Eye (tissue), 1 donor: ENCODE measurements at places on chromosomes 2 and 18.

DNA sequence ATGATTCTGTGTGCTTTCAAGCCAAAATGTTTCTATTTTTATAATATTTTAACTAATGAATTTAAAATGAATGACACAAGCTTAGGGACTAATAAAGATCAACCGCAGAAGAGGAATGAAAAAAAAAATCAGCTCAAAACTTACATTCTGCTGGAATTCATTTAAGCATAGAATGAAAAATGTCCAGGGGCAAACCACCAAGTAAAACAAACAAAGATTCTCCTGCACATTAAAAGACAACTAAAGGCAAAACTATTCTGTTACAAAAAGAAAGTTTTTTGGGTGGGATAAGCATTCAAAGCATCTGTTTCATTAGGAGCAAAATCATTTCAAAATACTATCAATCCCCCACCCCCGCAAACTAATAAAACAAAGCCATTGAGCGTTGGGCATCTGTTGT is 99.3 kb upstream of the SOX11 start:
- peak; percentile 36 for DNase-seq

DNA sequence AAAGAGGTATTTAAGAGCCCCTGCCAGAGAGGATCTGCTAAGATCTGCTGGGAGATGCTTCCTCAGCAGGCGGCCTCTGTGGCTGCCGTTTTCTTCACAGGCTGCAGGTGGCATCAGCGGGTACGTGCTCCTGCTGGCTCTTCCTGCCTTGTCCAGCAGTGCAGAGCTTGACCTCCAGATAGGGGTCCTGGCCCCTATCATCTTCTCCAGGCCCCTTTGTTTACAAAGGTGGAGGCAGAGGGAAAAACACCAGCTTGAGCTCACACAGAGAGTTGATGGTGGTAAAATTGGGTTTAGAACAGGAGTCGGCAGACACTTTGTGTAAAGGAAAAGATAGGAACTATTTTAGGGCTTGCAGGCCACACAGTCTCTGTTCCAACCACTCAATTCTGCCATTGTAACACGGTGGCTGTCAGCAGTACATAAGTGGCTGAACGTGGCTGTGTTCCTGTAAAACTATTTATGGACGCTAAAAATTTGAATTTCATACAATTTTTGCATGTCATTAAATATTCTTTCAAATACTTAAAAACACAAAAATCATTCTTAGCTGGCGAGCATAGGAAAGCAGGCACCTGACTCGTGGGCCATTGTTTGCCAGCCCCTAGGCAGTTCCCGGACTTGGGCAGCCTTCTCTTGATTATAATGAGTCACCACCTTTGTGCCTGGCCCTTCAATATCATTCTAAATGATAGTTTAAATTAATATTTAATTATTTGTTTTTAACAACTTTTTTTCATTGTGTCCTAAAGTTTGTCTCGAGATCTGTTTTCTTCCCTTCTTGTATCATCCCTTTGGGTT is 98.2 kb upstream of the B3GNT7 start:
- peak; percentile 70 for DNase-seq

GRCh38 chr2:120348134-120348736 is 2.3 kb downstream of the INHBB start:
- DNase-seq, result peak; percentile 26

DNA sequence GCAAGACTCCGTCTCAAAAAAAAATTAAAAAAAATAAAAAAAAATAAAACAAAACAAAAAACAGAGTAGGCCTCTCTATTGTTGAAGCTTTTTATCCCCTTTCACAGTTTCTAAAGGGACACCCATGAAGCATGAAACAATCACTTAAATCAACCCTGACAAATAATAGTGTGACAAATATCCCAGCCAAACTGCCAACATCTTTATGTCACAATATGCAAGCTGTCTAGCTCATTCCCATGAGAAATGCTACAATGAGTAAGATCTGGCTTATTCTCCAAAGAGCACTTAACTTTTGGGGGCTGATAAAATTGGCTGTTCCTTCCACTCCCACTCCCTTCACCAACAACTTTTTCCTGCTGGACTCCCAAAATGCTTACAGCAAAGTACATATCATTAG is 21.7 kb upstream of the ABCA12 start:
- DNase-seq, result peak; percentile 53

- DNase-seq, result no peak
These were observed 62.1 kb upstream of the NOSTRIN start for GRCh38 chr2:168740360-168740759.

DNA sequence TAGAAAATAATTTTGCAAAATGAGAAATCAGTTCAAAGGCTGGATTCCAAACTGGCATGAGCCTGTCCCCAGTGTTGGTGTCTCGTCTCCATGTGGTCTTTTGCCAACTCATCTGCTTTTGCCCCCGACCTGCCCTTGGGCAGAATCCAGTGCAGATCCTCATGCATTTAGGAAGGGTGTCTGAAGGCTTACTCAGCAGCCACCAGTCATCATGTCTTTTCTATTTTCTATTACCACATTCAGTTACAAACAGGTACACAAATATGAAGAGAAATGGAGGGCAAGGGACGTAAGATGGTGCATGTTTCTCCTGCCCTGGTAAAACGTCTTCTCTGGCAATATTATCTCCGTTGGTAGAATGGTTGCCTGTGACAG is 43.5 kb downstream of the E2F6 start:
- no peak for DNase-seq

DNA sequence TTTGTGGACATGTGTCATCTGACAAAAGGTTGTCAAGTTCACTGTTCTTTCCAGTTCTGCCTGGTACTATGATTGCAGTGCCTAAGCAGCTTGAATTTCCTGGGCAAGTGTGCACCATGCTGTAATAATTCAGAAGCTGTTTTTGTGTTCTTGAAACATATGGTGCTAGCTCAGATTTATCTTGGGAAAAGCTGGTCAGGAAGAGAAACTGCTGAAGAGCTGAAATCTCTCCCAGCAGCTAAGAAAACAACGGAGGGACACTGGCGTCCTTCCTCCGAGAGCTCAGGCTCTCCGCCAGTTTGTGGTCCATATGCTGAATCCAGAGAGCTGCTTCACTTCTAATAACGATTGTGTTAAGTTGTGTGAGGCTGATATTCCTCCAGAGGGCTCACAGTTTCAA is 642.0 kb downstream of the DPP10 start:
- DNase-seq, result no peak

DNA sequence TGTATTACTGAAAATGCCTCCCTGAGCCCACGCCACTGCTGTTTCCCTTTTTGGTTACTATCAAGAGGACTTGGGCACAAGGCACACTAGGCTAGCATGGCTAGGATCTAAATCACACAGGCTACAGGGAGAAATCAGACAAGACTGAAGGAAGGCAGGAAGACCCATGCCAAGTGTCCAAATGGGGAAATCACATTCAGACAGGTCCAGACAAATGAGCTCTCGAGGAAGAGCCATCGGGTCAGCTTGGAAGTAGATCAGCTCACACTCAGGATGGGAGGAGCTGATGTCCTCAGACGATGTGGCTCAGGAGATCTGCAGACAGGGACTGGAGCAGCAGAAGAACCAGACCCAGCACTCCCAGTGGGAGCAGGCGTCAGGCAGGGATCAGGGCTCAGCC is 113.2 kb downstream of the COL6A3 start:
- DNase-seq, result no peak

DNA sequence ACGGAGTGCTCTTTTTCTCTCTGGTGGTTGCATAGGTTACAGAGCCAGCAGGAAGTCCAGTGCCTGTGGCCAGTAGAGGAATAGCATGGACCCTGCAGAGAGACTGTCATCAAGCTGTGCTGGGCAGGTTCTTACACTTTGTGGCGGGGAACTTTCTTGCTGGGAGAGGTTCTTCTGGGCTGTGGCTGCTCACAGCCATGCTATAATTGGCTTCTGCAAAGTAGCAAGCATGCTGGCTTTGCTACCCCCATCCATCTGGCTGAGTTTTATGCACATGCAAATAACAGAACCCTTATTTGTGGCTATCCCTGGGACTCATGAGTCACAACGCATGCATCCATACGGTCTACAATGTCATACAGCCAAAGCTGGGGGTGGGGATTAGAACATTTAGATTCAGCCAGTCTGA is 68.9 kb downstream of the PLCL1 start:
- no peak for DNase-seq

DNA sequence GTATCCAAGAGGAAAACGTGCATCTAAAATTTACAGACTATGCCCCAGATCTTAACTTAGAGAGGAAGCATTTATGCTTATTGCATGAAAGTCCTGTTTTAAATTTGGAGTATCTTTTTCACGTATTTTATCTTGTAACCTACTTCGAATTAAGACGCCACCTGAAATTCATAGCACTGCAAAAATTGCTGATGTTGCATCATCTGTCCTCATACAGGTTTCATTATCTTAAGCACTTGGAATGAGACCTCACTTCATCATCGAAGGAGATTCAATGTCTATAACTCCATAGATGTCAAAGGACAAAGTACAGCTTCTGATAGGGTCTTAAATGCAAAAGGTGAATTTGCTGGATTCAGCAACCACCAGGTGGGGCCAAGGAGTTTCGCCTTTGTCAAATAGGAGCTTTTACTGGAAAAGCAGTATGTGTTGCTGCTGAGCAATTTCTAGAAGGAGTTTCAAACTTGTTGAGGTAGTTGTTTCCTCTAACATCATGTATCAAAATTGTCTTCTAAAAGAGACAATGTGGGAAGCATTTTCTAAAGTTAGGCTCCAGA is 106.4 kb upstream of the CCDC85A start:
- DNase-seq, result peak; percentile 47

DNA sequence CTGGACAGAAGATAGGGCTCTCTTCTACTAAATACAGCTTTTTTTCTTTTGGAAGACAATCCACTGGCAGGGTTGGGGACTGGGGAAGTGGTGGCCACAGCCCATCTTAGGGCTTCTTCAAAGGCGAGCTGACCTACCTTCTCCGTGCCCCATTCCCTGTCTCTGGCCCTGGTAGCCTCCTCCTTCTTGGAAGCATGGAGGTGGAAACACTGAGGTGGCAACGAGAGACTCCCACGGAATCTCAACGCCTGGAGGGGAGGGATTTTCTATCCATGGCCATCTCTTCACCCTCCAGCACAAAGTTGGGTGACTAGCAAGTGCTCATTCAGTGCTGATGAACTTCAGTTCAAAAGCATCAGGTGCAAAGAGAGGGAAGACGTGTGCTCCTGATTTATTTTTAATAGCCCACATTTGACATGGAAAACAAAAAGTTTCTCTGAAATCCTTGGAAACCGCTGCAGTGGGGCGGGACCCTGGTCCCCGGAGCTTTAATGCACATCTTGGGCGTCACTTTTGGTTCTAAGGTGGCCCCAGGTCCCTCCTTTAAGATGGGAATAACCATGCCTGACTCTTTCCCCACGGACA is 633 bp upstream of the ARMC9 start:
- no peak for DNase-seq

DNA sequence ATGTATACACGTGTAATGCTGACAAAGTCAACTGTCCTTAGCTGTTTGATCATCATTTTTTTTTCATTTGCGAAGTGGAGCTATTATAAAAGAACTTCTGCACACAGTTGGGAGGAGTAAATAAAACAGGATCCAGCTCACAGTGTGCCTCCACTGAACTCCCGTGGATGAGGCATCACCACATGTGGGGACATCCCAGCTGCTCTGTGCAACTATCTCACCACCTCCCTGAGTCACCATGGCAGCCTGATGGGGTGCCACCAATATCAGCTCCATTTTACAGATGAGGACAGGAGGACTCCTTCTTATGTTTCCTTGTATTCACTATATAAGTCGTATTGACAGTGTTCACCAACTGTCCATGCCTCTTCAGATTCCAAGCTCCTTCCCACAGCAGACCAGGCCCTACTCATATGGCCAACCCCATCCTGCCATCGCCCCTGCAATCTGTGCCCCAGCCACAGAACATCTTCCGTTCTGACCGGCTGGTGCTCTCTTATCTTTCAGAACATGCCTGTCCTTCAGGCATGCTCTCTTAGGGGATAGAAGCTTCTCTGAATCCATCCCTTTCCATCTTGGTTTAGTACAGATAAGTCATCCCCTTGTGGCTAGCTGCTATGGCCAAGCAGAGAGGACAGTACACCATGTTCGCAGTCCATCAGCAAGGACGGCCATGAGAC is 288.1 kb downstream of the RNF144A start:
- DNase-seq, result no peak

DNA sequence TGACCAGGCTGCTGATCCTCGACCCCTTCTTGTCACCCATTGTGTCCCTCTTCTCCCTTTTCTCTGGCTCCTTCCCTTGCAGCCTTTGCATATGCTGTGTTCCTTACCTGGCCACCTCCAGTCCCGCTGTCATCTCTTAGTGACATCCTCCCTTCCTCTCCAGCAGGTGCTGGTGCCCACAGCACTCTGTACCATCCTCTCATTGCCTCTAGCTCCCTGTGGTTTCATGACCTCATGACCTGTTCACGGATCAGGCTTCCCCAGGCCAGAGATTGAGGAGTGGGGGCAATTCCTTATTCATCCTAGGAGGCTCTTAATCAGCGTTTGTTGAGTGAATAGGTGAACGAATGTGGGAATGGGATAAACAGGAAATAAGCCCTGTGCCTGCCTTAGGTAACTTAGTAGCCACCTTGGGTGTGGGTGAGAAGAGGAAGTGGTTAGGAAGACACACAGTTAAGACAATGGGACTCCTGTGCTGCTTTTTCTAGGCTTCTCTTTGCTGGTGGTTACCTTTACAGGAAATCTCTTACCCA is 35.5 kb downstream of the ITGA6 start:
- no peak for DNase-seq

DNA sequence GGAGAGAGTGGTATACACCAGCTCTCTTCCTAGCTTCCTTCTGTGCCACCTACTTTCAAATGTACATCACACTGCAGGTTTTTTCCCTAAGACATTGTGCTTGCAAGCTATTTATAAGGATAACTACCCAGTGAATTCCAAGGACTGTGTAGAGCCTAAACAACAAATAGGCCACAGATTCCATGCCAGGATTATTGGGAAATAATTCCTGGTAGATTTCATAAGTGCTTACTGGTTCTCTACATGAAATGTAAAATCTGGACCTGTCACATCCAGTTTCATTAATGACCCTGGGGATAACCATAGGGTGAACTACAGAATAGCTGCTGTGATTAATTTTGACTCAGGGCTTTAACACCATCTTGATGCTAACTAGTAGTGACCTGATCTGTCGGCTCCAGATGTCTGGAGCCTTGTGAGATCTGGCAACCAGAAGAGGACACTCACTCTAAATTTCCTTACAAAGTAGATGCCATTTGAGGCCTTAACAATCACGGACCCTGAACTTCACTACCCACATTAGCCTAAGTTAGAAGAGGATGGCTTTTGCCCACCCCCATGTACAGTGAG is 34.3 kb upstream of the LGALSL start:
- peak; percentile 90 for DNase-seq

DNA sequence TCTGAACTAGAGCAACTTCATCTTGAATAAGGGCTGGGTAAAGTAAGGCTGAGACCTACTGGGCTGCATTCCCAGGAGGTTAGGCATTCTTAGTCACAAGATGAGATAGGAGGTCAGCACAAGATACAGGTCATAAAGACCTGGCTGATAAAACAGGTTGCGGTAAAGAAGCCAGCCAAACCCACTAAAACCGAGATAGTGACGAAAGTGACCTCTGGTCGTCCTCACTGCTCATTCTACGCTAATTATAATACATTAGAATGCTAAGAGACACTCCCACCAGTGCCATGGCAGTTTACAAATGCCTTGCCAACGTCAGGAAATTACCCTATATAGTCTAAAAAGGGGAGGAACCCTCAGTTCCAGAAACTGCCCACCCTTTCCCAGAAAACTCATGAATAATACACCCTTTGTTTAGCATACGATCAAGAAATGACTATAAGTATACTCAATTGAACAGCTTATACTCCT is 109.1 kb downstream of the FIGN start:
- DNase-seq, result no peak

GRCh38 chr18:59150236-59150635 is 10.6 kb downstream of the SEC11C start:
- no peak for DNase-seq

- no peak for DNase-seq
These were observed 30.6 kb downstream of the HJURP start for GRCh38 chr2:233823731-233824121.
